RWPE2 (cell line): ENCODE measurements at places on chromosomes 1 and 21.
A peak's percentile ranks its signal among the peaks of the same experiment; 100 is the strongest.

DNA sequence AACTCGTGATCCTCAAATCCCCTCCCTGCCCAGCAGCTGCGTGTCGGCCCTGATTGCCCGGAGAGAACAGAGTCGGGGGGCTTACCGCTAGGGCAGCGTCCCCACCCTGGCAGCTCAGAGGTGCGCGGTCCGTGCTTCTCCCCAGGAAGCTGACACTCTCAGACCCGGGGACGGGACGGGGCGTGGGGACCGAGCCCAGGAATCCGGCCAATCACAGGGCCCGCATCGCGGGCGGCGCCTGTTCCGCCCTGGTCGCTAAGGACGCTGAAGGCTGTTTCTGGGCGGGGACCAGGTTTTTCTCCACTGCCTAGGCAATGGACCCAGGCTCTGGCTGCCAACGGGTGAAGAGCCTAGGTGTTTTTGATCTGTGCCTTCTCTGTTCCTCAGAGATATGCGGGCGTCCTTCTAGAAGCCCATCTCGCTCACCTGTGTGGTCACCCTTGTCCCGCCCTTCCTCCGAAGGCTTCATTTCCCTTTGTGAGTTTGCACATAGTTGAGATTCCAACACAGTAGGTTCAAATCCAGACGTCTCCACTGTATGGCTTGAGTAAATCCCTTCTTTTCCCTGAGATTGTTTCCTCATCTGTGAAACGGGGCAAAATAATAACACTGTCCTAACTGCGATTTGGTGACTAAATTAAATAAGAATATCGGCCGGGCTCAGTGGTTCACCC lies at the start of gene C1orf87:
TSS of gene C1orf87 (minus strand) at position 166 of the 674 bp plus-strand sequence. CDS start 1,127 bp downstream, outside the sequence.
- no peak for DNase-seq

DNA sequence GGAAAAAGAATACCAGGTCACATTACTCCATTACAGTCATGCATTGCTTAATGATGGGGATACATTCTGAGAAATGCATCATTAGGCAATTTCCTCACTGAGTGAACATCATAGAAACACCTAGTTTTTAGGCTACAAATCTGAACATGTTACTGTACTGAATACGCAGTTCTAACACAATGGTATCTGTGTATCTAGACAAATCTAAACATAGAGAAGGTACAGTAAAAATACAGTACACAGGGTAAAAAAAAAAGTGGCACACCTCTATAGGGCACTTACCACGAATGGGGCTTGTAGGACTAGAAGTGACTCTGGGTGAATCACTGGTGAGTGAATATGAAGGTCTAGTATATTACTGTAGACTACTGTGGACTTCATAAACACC lies 115.7 kb downstream of the AKT3 start:
- DNase-seq = no peak

DNA sequence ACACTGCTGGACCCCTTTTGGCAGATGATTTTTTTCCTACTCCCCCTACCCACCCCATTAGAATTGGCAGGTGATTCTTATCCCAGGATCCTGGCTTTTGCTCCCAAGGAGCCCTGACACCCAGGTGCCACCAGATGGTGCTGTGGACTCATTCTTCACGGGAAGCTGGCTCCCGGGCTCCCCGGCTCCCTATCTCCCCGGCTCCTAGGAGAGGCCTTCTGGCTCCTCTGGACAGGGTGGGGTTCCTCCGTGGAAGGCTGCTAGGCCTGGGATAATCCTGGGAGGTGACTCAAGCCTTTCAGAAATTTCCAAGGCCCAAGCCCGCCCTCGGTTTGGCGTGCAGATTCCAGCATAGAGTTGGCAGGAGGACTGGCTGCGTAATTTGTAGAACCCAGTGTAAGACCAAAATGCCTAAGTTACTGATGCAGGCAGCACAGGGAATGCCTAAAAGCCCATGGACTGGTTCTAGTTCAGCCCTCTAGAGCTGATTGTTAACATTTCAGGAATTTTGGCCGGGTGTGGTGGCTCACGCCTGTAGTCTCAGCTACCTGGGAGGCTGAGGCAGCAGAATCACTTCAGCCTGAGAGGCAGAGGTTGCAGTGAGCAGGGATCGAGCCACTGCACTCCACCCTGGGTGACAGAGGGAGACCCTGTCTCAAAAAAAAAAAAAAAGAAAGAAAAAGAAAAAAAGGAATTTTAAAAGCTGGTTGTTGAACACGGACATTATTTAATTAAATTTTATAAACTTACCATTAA lies 6.8 kb upstream of the BSDC1 start:
- peak; percentile 79 for DNase-seq

- DNase-seq = no peak
Measured at GRCh38 chr1:50950396-50950795, 9.7 kb downstream of the FAF1 start.

GRCh38 chr1:226107471-226108460 lies 45.2 kb downstream of the H3-3A start:
- DNase-seq = no peak

- DNase-seq = no peak
Measured at GRCh38 chr1:56490619-56491018, 88.7 kb downstream of the PLPP3 start.

- DNase-seq = no peak
Measured at GRCh38 chr1:183721041-183721440, 67.9 kb upstream of the APOBEC4 start.

DNA sequence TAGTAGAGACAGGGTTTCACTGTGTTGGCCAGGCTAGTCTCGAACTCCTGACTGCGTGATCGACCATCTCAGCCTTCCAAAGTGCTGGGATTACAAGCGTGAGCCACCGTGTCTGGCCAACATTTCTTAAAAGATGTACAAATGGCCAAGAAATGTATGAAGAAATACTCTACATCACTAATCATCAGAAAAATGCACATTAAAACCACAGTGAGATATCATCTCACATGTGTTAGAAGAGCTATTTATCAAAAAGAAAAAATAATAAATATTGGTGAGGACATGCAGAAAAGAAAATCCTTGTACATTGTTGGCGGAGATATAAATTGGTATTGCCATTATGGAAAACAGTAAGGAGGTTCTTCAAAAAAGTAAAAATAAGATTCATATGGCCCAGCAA lies 33.6 kb upstream of the TNFSF18 start:
- no peak for DNase-seq

DNA sequence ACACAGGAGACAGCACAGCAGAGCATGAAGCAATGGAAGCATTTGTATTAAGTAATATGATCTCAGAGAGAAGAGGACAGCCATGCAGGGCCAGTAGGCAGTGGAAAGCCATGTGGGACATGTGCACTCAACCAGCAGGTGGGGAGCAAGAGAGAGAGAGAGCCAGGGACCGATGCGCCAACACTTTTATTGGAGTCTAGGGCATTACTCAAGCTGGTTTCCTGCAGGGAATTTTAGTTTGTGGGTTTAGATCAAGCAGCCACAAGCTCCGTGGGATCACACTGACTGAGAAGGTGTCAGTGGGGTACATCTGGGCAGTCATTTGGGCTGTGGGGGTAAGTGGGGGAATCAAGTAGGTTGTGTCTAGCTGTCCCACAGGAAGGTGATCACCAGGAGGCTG lies 137.1 kb downstream of the PCBP3 start:
- DNase-seq = no peak

DNA sequence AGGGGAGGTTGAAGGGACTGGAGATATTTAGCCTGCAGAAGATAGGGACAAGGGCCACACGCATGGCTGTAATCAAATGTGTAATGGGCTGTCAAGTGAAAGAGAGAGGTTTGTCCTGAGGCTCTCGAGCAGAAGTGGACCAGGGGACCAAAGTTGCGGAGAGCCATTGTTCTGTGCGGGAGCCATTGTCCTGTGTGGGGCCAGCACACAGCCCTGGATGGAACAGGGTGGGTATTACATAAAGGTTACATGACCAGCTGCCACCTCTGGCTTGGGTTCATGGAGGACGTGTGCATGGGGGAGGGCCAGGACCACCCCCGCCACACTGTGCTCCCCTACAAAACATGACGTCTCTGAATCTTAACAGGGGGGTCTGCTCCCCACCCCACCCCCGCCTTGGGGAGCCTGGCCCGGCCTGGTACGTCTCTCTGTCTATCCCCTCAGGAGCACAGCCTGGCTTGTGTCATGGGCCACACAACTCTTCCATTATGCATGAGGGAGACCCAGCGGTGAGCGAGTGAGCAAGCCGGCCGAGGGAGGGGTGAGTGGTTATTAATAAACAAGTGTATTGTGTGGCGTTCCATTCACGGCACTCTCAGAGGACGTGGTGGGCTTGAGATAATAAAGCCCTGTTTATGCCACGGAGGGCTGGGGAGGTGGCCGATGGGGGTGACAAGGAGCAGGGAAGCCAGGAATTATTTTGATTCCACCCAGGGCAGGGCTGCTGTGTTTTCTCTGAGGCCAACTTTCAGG lies at the start of gene NFASC:
TSS of gene NFASC (plus strand) at position 703 of the 753 bp plus-strand sequence. CDS start 73,454 bp downstream, outside the sequence.
- no peak for DNase-seq

DNA sequence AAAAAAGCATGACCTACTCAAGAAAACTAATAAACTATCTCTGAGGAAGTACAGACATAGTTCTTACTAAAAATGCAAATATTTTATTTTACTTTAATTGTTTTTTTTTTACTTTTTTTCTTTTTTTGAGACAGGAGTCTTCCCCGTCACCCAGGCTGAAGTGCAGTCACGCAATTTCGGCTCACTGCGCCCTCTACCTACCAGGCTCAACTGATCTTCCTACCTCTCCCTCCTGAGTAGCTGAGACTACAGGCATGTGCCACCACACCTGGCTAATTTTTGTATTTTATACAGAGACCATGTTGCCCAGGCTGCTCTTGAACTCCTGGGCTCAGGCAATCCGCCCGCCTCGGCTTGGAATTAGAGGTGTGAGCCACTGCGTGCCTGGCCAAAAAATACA lies 1263.1 kb downstream of the KCNT2 start:
- no peak for DNase-seq

DNA sequence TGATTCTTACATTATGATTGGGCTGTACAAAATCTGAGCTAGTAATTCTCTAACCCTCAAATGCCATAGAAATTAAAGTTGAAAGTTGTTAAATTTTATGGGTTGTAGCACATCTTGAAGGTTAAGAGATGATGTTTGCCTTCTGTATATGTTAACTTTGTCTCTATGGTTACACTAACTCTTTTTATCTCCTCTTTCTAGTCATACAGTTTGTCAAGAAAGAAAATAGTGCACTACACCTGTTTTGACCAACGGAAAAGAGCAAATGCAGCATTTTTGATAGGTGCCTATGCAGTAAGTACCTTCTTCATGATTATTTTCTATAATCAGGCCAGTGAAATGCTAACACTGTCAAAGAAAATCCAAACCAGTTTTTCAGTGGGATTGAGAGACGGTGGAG lies 38.2 kb downstream of the CDC14A start:
- DNase-seq = no peak

- peak; percentile 96 for DNase-seq
Measured at GRCh38 chr1:42966688-42967612, 8.3 kb upstream of the SLC2A1 start.

- no peak for DNase-seq
Measured at GRCh38 chr21:42309753-42310213, 5.4 kb downstream of the TFF3 start.

DNA sequence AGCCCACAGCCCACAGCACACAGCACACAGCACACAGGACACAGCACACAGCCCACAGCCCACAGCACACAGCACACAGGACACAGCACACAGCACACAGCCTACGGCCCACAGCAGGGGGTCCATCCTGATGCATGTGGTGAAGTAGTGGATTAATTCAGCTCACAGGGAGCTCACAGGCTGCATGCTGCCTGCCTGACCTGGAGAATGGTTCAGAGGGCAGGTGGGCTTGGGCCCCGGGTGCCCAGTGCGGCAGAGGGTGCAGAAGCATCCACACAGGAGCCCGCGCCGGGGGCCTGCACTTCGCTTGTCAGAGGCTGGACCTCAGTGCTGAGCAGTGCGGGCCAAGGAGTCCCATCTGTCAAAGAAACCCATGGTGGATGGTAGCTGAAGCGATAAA lies 21.1 kb upstream of the AJAP1 start:
- no peak for DNase-seq

- peak; percentile 51 for DNase-seq
Measured at GRCh38 chr1:55214934-55215193, 300 bp downstream of the USP24 start.

DNA sequence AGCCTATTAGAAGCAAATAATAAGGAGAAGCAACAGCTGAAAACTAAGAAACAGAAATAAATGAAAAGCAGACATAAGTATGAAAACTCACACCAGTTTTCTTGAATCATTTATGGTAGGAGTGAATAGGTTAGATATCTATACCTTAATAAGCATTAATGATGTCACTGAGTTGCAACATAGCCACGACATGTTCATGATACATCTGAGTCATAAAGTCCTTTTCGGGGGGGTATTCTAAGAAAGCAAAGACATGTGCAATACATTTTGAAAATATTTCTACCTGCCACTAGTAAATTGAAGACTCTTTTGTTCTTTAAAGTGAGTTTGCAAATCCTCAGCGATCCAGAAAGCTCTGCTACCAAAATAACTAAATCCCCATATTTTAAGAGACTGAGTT lies 7.2 kb downstream of the CD34 start:
- no peak for DNase-seq

DNA sequence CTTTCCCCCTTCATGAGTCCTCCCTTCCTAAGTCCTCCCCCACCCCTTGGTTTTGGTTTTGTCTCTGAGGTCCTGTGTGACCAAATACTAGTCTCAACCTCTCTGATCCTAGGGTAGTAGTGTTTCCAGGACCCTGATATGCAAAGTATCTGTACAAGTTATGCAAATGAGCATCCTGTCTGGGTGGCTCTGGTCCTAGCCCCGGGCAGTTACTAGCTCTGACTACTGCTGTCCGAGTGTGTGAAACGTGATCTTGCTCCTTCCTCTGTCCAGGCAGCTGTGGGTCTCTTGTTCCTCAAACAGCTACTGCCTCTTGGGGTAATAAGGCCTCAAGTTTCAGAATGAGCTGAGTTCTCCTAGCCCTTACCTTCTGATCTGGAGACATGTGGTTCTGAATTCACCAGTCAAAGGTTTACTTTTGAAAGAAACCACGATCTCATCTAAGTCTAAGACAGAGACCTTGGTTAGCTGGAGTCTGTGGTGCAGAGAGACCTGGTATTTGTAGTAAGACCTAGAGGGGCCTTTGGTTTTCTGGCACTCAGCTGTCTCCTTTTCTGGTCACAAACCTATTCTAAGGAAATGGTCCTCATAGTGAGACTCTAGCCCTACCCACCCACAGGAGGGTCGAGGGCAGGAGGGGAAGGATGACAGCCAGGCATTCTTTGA lies 31.0 kb upstream of the IL19 start:
- DNase-seq = no peak

DNA sequence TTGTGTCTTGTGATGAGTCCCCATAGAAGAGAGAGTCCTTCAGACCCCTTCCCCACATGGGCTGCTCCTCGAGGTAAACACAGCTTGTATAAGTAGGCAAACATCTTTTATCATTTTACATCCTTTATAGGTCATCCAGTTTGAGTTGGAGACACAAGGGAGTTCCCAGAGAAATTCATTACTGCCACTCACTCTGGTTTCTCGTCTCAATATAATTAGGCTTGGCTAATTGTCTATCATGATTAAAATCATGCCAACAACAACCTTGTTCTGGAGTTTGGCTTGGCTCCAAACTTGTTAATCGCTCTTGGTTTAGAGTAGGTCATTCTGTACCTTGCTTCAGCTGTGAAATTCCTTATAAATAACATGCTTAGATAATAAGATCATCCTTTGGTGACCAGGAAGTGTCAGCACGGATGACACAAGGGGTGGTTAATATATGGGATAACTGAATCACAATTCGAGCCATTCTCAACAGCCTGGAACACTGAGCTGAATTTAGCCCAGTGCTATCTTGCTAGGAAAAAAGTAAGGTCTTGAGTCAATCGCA lies 70.7 kb upstream of the DAB1 start:
- no peak for DNase-seq

GRCh38 chr1:97277891-97278654 lies 556.5 kb downstream of the PTBP2 start:
- DNase-seq = no peak

GRCh38 chr1:228213917-228214808 lies 6.3 kb downstream of the OBSCN start:
- DNase-seq = no peak
